Activated naive CD4-positive, alpha-beta T cell (primary cell): ENCODE measurements at places on chromosomes 6 and 20.

DNA sequence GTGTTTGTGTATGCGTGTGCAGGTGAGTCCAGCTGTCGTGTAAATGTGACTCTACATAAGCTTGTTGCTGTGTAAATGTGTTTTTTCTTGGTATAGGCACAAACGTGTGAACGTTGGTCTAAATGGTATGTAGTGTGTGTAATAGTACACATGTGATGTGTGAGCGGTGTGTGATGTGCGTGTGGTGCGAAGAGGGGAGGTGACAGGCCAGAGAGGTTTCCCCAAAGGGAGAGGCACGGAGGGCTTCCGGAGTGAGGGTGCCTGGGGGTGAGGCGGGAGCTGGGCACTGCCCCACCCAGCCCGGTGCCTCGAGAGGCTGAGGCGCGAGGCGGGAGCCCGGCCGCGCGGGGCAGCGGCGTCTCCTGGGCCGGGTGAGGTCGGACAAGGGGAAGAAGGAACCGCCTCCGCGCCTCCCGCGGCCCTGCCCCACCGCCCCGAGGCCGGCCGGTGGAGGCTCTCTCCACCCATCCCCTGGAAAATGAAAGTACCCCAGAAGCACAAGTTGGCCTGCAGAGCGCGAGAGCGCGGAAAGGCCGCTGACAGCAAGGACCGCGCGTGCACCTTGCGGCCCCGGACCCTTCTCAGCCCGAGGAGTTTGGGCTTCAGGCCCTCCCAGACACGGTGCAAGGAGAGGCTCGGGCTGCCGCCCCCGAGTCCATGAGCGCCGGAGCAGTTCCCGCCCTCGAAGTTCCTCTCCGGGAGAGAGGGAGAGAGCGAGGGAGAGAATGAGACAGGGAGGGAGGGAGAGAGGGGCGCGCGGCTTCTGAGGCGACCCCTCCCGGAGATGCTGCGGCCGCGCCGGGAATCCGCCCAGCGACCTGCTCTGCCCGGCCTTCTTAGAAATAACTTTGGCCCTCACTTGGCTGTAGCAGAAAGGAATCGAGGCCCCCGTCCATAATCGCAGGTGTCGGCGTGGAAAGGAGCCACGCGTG is 43.2 kb upstream of the OSTM1 start:
- DNase-seq, result no peak

DNA sequence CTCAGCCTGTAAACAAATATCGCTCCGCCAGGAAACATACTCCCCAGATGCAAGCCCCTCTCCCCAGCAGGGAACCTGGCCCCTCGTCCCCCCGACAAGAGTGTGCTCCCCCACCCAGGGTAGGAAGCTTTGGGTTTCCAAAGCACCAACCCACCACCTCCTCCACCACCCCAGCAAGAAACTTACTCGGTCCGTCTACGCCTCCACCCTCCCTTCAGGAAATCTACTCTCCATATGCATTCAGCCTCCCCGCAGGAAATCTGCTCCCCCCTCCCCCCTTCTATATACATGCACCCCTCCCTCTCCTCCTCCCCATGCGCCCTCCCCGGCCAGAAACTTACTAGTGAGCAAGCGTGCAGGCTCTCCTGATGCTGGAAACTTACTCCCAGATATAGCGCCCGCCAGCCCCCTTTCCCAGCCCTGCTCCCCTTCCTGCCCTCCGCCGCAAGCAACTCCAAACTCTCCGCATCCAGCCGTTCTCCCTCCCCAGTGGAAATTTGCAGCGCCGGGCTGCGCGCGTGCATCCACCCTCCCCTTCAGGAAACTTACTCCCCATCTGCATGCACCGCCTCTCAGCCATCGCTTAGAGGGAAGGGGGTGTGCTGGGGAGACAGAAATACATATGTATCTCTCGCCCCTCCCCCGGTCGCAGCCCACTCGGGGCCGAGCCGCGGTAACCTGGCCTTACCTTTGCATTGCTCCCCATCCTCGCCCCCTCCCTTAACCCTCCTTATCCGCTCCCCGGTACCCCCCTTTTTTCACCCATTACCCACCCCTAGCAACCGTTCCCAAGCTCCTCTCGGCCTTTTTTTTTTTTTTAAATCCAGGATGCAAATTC is at the start of gene TRERF1:
TSS of gene TRERF1 (minus strand) at position 594 of the 838 bp plus-strand sequence. CDS start 182,336 bp downstream, outside the sequence.
- DNase-seq, result no peak

DNA sequence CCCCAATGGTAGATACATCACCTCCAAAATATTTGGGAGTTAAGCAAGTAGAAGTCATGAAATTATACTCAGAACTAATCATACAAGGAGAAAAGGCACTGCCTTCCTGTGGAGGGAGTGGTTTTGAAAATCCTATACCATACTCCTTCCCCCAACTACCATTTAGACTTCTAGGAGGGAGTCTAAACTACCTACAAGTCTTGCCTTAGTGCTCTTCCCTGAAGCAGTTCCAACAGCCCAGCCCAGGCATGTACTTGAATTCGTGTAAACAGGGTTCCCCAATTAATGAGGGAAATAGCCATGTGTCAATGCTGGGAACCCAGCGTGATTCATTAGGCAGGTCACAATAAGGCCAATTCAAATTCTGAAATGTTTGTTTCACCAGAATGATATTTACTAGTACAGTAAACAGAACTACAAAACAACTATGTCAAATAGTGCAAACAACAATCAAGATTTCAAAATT is 39.1 kb upstream of the SGK1 start:
- no peak for DNase-seq

- no peak for DNase-seq
Measured at GRCh38 chr6:120355822-120356221, 978.5 kb downstream of the TBC1D32 start.

- no peak for DNase-seq
Measured at GRCh38 chr6:108200186-108200585, 34.4 kb downstream of the NR2E1 start.

- DNase-seq, result no peak
Measured at GRCh38 chr6:24951811-24952299, 16.1 kb upstream of the RIPOR2 start.

- no peak for DNase-seq
Measured at GRCh38 chr6:154617175-154617574, 106.7 kb upstream of the CNKSR3 start.

GRCh38 chr6:2877057-2877882 is 25.8 kb downstream of the SERPINB9 start:
- DNase-seq, result no peak

- no peak for DNase-seq
Measured at GRCh38 chr6:125872259-125872921, 81.6 kb downstream of the NCOA7 start.

GRCh38 chr20:57040466-57040865 is 226.0 kb downstream of the BMP7 start:
- no peak for DNase-seq

- no peak for DNase-seq
Measured at GRCh38 chr6:75422024-75422639, 71.5 kb downstream of the FILIP1 start.

- DNase-seq, result no peak
Measured at GRCh38 chr6:1131285-1132079, 180.4 kb upstream of the FOXQ1 start.

DNA sequence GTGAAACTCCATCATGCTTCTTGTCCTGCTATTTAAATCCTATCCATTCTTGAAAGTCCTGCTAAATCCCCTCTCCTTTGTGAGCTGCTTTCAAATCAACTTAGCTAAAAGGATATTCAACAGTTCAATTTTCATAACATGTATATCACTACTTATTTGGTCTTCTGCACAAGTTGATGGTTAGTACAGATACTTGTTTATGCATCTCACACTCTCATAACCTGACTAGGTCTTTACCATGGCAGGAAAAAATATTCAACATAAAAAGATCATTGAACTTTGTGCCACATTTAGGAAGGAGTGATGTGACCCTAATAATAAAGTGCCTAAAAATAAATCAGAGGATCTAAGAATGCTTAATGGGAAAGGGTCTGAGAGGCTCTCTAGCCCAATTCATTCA is 148.2 kb downstream of the RALGAPA2 start:
- no peak for DNase-seq

DNA sequence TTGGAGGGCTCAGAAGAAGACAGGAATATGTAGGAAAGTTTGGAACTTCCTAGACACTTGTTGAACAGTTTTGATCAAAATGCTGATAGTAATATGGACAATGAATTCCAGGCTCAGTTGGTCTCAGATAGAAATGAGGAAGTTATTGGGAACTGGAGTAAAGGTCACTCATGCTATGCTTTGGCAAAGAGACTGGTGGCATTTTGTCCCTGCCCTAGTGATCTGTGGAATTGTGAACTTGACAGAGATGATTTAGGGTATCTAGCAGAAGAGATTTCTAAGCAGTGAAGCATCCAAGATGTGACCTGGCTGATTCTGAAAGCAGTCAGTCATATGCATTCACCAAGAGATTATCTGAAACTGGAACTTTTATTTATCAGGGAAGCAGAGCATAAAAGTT is 45.1 kb downstream of the FRK start:
- no peak for DNase-seq

GRCh38 chr20:40860487-40860902 is 168.1 kb upstream of the TOP1 start:
- no peak for DNase-seq

DNA sequence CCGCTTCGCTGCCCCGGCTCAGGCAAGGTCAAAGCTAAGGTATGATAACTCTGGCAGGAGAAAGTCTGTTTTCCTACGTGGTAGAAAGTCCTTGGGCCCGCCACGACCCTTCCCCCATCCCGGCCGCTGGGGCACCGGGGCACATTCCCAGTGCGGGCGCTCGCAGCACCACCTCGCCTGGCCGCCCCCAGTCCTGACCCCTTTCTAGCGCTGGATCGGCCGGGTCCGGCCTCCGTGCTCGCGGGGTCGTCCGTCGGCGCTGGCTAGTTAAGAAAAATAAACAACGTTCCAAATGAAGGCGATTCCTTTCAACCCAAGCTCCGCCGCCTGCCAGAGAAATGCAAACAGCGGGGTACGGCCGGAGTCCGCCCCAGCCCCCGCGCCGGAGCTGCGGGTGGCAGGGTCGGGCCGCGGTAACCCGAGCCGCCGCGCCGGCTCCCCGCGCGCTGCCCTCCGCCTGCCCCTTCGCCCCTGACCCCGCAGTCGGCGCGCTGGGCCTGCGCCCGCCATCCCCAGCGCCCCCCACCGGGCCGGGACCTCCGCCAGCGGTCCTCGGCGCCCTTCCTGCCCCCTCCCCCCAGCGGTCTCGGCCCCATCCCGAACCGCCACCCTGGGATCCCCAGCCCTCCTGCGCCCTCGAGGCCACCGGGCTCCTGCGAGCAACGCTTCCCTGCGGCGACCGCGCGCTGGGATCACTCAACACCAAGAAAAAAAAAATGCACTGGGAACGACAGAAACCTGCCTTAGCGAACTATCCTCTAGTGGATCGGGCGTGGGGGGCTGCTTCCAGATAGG is 37.6 kb downstream of the NCR2 start:
- DNase-seq, result no peak

DNA sequence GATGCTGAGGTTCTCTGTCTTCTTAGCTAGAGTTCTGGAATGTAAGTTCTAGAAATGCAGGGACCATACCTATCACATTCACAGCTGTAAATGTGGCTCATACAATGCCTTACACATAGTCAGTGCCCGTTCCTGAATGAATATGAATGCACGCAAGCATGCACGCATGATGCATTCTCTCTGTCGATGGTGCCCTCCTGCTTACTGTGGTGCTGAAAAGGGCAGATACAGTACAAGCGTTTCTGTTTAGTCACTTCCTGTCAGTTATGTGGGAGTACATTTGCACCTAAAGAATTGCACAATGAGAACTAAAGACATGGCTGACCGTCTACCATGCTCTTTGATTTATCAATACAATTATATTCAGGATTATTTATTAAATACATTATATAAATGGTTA is 152.2 kb upstream of the SOX4 start:
- no peak for DNase-seq

- DNase-seq, result no peak
Measured at GRCh38 chr6:137122612-137123011, 50.8 kb downstream of the IL22RA2 start.

DNA sequence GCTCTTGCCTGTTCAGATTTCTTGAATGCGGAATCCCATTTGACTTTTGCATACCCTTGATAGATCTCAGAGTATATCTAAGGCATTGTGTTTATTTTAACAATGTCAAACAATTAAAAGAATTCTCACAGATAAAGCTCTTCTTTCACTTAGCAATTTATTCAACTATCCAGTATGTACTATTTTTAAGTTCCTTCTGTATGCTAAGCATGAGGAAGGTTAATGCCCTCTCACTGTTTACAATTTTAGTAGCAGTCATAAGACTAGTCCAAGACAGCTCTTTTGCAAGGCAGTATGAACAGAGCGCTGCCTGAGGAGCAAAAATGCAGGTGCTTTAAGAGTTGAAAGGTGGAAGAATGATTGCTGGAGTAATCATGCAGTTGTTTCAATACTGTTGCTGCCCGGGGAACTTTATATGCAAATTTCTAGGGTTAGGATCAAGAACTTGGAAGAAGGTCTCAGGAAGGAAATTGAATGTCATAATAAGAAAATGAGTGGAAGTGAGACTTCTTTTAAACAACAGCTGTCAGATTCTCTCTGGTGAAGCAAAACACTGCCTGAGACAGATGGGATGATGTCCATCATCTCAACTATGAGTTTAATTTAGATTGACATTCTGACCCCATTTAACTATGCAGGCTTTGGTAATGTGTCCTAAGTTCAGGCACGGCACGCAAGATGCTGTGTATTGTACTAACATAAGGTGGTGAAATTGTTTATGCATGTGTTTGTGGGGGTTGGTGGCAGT is 1303.5 kb upstream of the CITED2 start:
- DNase-seq, result no peak

DNA sequence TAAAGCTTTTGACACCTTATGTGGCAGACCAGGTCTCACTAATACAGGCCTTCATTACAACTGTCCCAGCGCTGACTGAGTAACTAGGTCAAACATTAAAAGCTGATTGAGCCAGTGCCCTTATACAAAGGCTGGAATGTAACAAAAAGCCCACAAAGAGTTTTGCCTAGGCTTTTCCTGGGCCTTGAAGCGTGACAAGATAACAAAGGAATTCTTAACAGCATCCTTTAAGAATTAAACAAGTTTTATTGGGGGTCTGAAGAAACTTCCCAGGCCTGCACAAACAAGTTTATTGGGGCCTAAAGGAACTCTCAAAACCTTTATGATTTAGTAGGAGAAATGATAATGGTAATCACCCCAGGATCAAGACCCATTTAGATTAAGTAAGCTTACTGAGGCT is 267.6 kb upstream of the FAM83B start:
- no peak for DNase-seq

- DNase-seq, result no peak
Measured at GRCh38 chr20:50285376-50286173, 94.9 kb downstream of the CEBPB start.

- no peak for DNase-seq
Measured at GRCh38 chr6:43035495-43036194, 14.2 kb downstream of the RRP36 start.

- DNase-seq, result no peak
Measured at GRCh38 chr6:161644521-161644920, 370.7 kb upstream of the AGPAT4 start.

- DNase-seq, result no peak
Measured at GRCh38 chr6:45466686-45467085, 89.0 kb upstream of the SUPT3H start.

- no peak for DNase-seq
Measured at GRCh38 chr6:135831016-135831415, 20.5 kb upstream of the PDE7B start.
